ENCODE measurements at places on chromosomes 12 and 14. TPM values are rescaled to one million over a fixed set of nuclear protein-coding genes. Genes with fewer than 3 reads are reported as not detected.

Gene SERPINA3
- 45.5 TPM for total RNA-seq

Gene MFAP5
- 55.8 TPM for total RNA-seq

Gene GALNT4
- total RNA-seq, result 2.1 TPM

Gene OAS2
- 4.8 TPM for total RNA-seq

Gene IGFBP6
- total RNA-seq, result 53.0 TPM

All from left ventricle myocardium inferior (tissue), 1 donor.